ENCODE measurements at places on chromosomes 7 and 10.

- peak; percentile 21 for DNase-seq
Measured at GRCh38 chr10:103859161-103860086, 4.0 kb upstream of the SH3PXD2A start.

- DNase-seq = no peak
Measured at GRCh38 chr10:61487506-61487905, 34.3 kb upstream of the TMEM26 start.

- DNase-seq = no peak
Measured at GRCh38 chr7:42931447-42931833, 534 bp downstream of the PSMA2 start.

GRCh38 chr7:15370441-15370840, 191.4 kb downstream of the AGMO start:
- no peak for DNase-seq

GRCh38 chr7:72152161-72153131, 259.7 kb downstream of the CALN1 start:
- DNase-seq = no peak

DNA sequence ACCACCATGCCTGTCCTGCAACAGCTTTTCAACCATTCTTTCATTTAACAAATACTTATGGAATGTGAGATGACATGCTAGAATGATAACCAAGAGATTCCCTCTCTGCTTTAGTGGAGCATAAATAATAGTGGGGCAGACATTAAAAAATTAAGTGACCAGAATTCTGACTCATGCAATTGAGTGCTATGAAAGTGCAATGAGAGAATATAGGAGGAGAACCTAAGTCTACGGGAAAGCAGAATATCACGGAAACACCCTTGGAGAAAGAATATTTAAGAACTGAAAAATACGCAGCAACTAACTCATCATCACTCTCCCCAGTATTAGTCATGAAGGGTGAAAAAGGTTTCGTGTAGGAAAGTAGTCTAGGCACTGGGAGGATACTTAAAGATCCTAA, 7.1 kb downstream of the KIF5B start:
- DNase-seq = no peak

GRCh38 chr7:19336836-19337383, 191.7 kb upstream of the FERD3L start:
- no peak for DNase-seq
